Activated CD8-positive, alpha-beta T cell treated with anti-CD3 and anti-CD28 coated beads for 36 hours (primary cell): ENCODE measurements at places on chromosomes 12 and 14. TPM values are rescaled to one million over a fixed set of nuclear protein-coding genes. Genes with fewer than 3 reads are reported as not detected.
A peak's percentile ranks its signal among the peaks of the same experiment; 100 is the strongest.

Gene MPHOSPH9
- total RNA-seq: 96.9 TPM

Gene PIANP
- not detected for total RNA-seq

Gene DDX54
- total RNA-seq: 133 TPM

DNA sequence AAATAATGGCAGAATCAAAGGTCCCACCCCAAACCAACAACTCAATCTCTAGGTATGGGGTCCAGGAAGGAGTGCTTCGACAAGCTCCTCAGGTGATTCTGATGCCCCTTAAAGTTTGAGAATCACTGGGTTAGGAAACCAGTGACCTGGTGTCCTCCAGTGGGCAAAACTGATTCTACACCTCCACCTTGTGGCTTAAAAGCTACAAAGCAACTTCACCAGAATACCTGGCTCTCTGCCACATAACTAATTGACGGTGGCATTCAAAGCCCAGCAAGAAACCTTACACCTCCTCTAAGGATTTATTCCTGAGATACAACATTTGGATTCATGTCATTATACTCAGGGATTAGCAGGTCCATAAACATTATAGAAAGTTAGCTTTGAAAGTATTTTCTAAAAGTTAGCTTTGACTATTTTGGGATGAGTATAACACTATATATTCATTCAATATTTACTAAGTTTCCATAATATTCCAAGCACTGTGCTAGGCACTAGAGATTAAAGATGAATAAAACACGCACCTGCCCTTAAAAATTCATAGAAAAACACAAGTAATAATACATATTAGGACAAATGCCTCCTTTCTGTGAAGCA, 45.4 kb downstream of the DCAF5 start:
- DNase-seq: peak; percentile 46

DNA sequence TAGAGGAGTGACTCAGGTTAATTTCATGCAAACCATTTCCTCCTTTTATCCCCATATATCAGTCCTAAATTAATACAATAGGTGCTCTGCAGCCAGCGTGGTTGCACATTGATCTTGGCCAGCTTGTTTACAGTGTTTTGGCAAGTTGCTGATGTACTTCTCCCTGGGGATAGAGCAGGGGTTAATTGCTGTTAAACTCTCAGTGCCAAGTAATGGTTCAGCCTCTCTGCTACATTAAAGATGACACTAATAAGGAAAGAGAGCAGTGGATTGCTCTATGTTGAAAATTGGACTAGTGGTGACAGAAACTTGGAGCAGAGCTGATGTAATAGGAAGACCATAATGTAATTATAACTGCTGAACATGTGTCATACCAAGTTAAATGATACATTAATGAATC, 717.5 kb downstream of the RERGL start:
- no peak for DNase-seq

GRCh38 chr12:89709995-89710872, 1.6 kb upstream of the ATP2B1 start:
- peak; percentile 39 for DNase-seq

GRCh38 chr12:115132145-115132544, 448.2 kb upstream of the TBX3 start:
- no peak for DNase-seq
